Ecto neural progenitor cell (in vitro differentiated cells): ENCODE measurements at places on chromosomes 3 and 15.

GRCh38 chr15:100668348-100668745 is 66.0 kb downstream of the ASB7 start:
- DNase-seq: no peak

- DNase-seq: no peak
Observed at GRCh38 chr3:157132936-157133335, 27.0 kb downstream of the CCNL1 start.

DNA sequence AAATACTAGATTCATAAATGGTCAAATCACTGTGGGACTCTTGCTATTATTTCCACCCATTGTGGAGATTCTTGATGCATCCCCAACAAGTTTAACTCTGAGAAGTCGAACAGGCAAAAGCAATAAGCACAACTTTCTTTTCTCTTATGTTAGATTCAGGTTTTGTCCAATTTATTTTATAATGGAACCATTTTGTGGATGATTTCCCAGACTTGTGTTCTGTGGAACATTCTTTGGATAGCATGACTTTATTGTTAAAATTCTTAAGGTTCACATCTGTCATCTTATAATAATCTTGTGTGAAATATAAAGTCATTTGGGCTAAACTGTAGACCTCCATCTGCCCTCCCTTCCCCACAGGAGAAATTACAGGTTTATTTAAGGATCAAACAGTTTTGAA is 213.7 kb downstream of the LPP start:
- DNase-seq: no peak

GRCh38 chr3:40875581-40875980 is 323.7 kb upstream of the CTNNB1 start:
- no peak for DNase-seq

DNA sequence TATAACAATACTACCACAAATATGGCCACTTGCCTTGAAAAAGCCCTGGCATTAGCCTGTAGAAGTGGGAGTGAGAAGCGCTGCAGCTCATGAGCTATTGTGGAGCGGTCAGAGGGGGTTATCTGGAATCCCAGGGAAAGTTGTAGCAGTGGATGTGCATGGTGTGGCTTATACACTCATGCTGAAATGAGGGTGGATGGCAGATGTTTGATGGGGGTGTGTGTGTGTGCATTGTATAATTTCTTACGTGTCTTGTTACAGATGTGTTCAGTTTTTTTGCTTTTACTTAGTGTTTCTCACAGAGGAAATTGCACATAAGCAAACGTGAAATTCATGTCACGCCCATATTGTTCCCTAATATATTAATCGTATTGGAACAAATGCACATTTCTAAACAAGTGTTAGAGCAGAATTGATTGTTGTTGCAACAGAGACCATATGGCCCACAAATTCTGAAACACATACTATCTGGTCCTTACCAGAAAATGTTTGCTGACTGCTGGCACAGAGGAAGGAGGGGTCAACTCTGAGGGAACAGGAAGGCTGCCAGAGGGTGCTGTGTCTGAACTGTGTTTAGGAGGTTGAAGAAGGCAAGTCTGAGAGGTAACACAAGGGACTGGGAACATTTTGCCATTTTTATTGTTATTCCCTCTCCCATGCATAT is 200.0 kb upstream of the CFAP20DC start:
- DNase-seq: no peak

DNA sequence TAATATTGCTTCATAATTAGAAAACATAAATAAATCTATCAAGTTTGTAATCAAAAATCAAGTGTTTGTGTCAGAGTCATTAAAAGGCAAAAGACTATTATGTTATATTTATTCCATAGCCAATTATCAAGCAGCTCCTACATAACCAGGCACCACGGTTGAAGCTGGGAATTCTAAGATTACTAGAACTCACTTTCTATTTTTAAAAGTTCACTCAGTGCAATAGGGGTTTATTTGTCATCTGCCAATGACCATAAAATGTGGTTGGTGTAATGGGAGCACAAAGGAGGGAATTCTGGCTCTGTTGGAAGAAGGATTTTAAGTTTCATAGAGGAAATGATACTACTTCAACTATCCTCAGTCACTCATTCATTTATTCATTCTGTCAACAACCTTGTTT is 57.7 kb downstream of the TRIM69 start:
- DNase-seq: no peak

- DNase-seq: no peak
Observed at GRCh38 chr15:33874156-33874555, 94.1 kb upstream of the CHRM5 start.

- DNase-seq: no peak
Observed at GRCh38 chr3:128382221-128382807, 84.4 kb downstream of the DNAJB8 start.

DNA sequence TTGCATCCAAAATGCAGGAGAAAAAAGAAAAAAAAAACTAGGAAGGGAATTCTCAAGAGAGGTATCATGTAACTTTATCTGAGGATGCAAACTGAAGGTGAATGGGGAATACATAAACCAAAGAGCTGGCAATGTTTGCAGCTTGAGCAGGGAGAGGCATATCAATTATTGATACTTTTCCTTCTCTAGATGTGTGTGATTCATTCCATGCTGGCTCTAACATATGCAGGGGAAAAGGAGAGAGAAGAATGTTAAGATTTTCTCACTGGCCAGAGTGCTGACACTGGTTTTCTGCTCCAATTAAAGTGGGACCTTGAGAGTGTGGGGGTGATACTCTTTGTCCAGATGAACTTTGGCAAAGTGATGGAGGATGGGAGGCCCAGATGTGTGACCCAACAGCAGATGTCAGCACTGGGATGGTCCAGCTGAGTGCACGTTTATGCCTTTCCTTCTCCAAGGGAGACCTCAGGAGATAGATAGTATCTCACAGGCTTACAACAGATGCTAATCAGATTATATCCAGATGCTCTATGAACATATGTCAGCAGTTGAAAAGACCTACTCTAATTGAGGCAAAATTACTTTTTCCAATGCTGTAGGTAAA is 50.0 kb upstream of the PSMD6 start:
- no peak for DNase-seq

DNA sequence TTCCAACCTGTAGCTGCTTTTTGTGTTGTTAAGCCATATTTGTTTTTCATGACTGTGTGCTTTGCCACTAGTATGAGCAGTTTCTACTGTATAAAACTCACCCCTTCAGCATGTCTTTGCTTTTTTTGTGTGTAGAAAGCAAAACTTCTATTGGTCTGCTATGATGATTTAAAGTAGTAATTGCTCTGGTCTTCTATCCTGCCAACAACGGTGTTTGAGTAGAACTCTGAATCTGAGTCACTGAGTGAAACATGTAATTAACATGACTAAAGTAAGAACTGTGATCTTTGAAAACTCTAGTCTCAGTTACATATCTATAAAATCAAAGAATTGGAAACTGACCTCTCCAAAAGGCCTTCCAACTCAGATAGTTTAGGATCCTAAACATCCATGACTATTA is 133.6 kb downstream of the TPRG1 start:
- no peak for DNase-seq

DNA sequence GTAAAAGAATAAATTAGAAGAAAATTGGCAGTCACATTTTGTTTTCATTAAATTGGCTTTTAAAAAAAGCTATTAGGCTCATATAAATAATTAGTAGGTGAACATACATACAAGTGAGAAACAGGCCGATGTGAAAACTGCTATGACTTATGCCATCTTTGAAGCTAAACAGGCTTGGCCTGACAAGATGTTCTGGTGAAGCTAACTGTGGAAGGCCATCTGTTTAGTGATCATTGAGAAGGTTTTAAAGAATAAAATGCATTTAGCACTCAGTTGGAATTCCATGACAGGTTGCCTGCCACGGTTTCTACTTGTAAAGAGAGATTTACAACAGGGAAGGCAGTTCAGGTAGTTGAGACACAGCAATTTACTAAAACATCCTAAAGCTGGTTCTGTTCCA is 264.0 kb upstream of the AGTR1 start:
- no peak for DNase-seq

GRCh38 chr3:147419781-147420224 is 10.6 kb downstream of the ZIC1 start:
- no peak for DNase-seq

- no peak for DNase-seq
Observed at GRCh38 chr3:122294359-122294758, 30.7 kb upstream of the CSTA start.

DNA sequence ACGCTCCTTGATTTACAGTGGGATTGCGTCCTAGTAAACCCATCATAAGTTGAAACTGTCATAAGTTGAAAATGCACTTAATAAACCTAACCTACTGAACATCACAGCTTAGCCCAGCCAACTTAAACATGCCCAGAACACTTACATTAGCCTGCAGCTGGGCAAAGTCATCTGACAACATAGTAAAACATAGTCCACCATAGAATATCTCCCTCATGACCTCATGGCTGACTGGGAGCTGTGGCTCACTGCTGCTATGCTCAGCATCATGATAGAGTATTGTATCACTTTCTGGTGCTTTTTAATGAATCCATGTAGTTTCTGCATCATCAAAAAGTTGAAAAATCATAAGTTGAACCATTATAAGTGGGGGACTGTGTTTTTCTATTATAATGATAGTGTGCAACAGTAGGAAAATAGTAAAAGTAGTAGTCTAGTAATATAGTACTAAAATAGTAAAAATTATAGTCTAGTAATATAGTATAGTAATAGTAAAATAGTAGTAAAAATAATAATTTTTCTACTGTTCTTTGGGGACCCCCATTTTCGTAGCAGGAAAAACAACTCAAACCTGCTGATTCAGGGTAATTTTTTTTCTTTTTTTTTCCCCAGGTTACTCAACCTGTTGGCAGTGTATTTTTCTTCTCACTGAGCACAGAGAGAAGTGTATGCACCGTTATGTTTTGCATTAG is 233.5 kb downstream of the MYRIP start:
- no peak for DNase-seq

- no peak for DNase-seq
Observed at GRCh38 chr3:50192124-50192523, 714 bp downstream of the GNAT1 start.

GRCh38 chr3:125119752-125120378 is 64.1 kb upstream of the HEG1 start:
- DNase-seq: peak; percentile 42

- DNase-seq: no peak
Observed at GRCh38 chr3:16362770-16363169, 97.8 kb downstream of the OXNAD1 start.
